ENCODE measurements at places on chromosomes 6 and 20.

DNA sequence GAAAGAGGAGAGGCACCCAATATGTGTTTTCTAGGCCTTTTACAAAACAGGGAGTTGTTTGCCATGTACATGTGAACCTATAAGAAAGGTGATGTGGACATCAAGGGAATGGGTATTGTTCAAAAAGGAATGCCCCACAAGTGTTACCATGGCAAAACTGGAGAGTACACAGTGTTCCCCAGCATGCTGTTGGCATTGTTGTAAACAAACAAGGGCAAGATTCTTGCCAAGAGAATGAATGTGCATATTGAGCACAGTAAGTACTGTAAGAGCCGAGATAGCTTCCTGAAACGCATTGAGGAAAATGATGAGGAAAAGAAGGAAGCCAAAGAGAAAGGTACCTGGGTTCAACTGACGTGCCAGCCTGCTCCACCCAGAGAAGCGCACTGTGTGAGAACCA is 13.1 kb downstream of the QRSL1 start:
- DNase-seq, result no peak

- DNase-seq, result no peak
These were observed 151.9 kb upstream of the COL21A1 start for GRCh38 chr6:56399250-56399671.

GRCh38 chr6:149628875-149629510 is 19.5 kb downstream of the KATNA1 start:
- DNase-seq, result no peak

GRCh38 chr6:124494956-124495664 is 467.1 kb upstream of the RNF217 start:
- no peak for DNase-seq

DNA sequence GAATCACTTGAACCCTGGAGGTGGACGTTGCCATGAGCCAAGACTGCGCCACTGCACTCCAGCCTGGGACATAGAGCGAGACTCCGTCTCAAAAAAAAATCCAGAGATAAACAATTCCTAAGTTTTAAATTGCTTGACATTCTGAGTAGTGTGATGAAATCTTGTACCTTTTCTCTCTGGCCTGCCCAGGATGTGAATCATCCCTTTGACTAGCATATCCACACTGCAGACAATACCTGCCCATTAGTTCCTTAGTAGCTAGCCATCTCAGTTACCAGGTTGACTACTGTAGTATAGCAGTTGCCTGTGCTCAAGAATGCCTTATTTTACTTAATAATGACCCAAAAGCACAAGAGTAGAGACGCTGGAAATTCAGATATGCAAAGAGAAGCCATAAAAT is 2.8 kb downstream of the ZFP57 start:
- DNase-seq, result no peak

DNA sequence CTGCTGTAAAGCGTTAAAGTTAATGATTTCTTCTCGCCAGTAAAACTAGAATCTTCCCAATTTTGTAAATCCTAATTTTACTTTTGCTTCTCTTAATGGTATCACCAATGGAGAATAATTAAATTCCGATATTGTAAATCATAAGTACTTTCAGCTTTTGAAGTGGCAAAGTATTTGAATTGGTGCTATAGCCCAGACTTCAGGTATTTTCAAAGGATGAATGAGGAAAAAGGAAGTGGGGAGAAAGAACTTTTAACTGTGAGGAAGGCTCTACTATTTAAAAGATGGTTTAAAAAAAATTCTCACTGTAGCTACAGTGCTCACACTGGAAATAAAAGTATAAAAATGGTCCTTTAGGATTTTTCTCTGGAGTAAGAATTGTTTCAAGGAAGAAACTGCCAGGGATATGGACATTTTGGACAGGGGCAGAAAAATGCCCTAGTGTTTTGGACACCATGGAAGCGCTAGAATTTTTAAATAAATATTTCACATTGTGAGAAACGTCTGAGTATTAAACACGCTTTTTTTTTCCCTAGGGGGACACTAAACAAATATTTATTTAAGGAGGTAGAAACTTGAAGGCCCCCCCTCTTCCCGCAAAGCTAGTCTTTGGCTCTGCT is 1.3 kb upstream of the TAB2 start:
- DNase-seq, result no peak

GRCh38 chr6:79780881-79781280 is 149.8 kb downstream of the SH3BGRL2 start:
- no peak for DNase-seq

GRCh38 chr6:119539066-119539746 is 189.6 kb upstream of the MAN1A1 start:
- DNase-seq, result no peak

DNA sequence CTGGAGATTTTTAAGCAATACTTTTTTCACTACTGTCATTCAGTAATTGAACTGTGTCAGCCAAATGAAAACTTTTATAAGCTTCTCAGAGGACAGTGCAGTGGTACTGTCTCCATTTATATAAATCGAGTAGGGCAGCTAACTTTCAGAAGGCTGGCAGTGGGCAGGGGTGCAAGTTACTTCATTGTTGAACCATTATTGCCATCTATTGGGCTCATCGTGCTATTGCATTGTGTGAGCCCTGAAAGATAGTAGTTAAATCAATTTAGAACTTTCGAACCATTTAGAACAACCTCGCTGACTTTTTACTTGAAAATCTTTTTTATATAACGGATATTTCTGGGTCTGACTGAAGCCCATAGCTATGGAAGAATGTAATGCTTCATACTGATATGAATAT is 347.8 kb upstream of the PLCB4 start:
- DNase-seq, result no peak

GRCh38 chr20:54525916-54526590 is 50.7 kb downstream of the DOK5 start:
- no peak for DNase-seq

GRCh38 chr6:157224178-157224950 is 99.0 kb downstream of the TMEM242 start:
- DNase-seq, result no peak

GRCh38 chr6:159097256-159097655 is 52.5 kb upstream of the TAGAP start:
- DNase-seq, result no peak

- no peak for DNase-seq
These were observed 88.7 kb upstream of the NAA20 start for GRCh38 chr20:19928328-19929011.

DNA sequence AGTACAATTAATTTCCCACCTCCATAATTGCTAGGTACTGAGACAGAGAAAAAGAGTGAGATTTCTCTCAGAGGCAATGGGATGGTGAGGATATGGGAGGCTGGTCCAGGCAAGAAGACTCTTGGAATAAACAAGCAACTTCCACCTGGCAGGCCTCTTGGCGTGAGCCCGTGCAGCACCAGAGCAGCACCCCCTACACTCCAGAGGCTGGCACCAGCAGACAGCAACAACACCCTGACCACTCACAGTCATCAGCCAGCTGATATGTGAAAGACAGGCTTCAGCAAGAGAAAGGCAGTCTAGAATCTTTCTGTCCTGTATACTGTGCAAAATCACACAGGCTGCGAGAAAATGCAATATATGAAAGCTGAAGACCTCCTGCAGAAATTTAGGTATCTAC is 59.7 kb downstream of the KIF13A start:
- DNase-seq, result no peak
